ENCODE measurements at places on chromosomes 4 and X. TPM values are rescaled to one million over a fixed set of nuclear protein-coding genes. Genes with fewer than 3 reads are reported as not detected.

Gene NHSL2
- total RNA-seq, result 1.7 TPM

Gene CYLC1
- total RNA-seq, result not detected

Gene KIT
- total RNA-seq, result 0.21 TPM

GRCh38 chr4:138367942-138368341 lies 125.8 kb upstream of the SLC7A11 start:
- DNase-seq, result no peak

DNA sequence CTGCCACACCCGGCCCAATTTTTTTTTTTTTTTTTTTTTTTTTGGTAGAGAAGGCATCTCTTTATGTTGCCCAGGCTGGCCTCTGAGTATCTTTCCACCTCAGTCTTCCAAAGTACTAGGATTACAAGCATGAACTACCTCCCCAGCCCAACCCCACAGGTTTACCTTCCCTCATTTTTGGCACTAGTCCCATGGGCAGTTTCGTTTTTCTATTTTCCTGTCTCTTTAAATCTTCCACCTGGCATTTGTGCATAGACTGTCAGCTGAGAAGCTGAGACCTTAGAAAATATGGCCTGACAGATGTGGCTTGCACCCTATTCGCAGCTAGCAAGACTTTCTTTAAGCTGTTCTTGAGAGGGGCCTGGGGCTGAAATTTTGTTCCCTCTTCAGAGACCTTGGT lies 27.9 kb downstream of the TNIP2 start:
- DNase-seq, result no peak

DNA sequence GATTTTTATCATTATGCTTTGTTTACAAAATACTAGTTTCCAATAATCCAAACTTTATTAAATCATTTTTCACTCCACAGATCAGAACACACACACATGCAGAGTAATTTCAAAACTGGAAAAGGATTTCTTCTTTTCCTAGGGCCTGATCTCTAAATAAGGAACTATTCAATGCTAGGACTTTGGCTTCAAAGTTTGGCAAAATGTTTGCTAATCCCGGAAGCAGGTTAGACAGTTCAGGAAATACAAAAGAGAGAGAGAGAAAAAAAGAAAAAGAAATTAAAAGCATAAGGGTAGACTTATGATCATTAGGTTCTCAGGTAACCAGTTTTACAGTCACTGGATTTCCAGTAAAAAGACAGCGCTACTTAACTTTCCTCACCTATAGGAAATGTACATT lies 211.0 kb downstream of the DCLK2 start:
- DNase-seq, result no peak

DNA sequence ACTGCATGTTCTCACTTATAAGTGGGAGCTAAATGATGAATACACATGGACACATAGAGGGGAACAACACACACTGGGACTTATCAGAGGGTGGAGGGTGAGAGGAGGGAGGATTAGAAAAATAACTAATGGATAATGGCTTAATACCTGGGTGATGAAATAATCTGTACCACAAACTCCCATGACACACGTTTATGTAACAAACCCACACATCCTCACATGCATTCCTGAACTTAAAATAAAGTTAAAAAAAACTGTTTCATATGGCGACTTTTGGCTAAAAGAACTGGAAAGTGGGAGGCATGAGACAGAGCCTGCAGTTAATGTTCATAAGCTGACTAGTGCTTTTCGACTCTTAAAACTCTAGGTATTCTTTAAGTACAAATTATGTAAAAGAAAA lies 98.9 kb upstream of the NPFFR2 start:
- DNase-seq, result peak; percentile 15

- no peak for DNase-seq
Measured at GRCh38 chr4:174928575-174929253, 10.6 kb downstream of the ADAM29 start.

DNA sequence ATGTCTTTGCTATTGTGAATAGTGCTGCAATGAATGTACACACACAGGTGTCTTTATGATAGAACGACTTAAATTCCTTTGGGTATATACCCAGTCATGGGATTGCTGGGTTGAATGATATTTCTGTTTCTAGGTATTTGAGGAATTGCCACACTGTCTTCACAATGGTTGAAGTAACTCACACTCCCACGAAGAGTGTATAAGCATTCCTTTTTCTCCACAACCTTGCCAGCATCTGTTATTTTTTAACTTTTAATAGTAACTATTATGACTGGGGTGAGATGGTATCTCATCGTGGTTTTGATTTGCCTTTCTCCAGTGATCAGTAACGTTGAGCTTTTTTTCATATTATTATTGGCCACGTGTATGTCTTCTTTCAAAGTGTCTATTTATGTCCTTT lies 17.6 kb upstream of the DCUN1D4 start:
- DNase-seq, result no peak

Gene ANK2
- 11.6 TPM for total RNA-seq

Gene IL21
- total RNA-seq, result not detected

- DNase-seq, result no peak
Measured at GRCh38 chr4:111037591-111038360, 414.9 kb upstream of the PITX2 start.

Gene MOB1B
- 4.4 TPM for total RNA-seq

Gene ABCD1
- total RNA-seq, result 1.5 TPM

GRCh38 chr4:115343171-115343570 lies 229.8 kb upstream of the NDST4 start:
- DNase-seq, result no peak

- DNase-seq, result peak; percentile 76
Measured at GRCh38 chrX:109347632-109348031, 134.3 kb downstream of the GUCY2F start.

- DNase-seq, result no peak
Measured at GRCh38 chrX:459611-460010, 72.9 kb upstream of the PPP2R3B start.

GRCh38 chr4:12679217-12679616 lies 804.9 kb downstream of the RAB28 start:
- no peak for DNase-seq

- no peak for DNase-seq
Measured at GRCh38 chr4:6894528-6895498, 14.8 kb upstream of the TBC1D14 start.

- peak; percentile 15 for DNase-seq
Measured at GRCh38 chr4:75800972-75801371, 76.6 kb downstream of the USO1 start.

DNA sequence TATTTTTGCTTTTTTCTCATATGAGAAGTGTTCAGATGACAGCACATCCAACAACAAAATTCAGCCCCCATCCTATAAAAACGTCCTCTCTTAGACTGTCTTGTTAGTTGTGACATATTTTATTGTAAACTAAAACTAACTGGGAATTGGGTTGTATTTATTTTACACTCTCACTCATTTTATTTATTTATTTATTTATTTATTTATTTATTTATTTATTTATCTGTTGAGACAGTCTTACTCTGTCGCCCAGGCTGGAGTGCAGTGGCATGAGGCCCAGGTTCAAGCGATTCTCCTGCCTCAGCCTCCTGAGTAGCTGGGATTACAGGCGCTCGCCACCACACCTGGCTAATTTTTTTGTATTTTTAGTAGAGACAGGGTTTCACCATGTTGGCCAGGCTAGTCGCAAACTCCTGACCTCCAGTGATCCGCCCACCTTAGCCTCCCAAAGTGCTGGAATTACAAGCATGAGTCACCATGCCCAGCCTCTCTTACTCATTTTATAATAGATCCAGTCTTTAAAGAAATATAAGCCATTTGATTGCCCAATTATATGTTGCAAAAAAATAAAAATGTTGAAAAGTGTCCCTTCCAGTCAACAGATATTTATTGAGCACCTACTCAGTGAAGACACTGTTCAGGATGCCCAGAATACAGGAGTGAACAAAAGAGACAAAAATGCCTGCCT lies 44.6 kb downstream of the PALLD start:
- DNase-seq, result peak; percentile 82

DNA sequence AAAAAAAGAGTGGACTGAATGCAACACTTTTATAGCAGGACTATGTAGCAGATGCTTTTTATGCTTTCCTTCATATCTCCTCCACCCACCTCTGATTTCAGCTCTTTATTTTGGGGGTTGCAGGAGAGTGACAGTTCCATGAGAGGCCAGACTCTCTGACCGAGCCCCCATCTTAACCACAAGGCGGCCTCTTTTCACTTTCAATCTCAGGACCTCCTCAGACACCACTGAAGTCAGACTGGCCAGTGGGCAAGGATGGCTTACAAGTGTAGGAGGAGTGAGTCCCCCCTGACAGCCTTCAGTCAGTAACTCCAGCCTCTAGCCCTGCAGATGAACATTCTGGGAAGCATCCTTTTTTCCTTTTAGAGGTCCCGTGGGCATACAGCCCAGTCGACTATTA lies 140.8 kb downstream of the FRAS1 start:
- DNase-seq, result peak; percentile 5

Gene SSX2
- total RNA-seq, result not detected

Gene S100P
- total RNA-seq, result not detected

DNA sequence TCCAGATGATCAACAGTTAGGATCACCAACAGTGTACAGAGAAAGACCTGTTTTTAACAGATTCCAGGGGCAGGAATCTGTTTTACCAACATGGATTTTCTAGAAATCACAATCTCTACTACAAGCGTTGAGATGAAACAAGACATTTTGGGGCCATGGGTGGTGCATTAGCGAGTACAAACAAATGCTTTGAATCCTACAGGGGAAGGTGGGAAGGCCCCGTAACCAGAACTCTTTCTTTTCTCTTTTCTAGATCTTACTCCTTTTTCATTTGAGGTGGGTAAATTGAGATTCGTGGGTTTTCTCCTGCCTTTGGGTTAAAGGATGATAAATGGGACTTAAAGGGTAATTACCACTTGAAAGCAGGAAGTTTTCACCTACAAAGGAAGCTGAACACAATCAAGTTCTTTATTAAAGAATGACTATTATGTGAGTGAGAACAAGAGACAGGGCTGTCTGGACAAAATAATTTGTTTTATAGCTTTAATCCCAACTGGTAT lies 189.9 kb upstream of the ANXA3 start:
- no peak for DNase-seq

Gene ADH1A
- total RNA-seq, result not detected

DNA sequence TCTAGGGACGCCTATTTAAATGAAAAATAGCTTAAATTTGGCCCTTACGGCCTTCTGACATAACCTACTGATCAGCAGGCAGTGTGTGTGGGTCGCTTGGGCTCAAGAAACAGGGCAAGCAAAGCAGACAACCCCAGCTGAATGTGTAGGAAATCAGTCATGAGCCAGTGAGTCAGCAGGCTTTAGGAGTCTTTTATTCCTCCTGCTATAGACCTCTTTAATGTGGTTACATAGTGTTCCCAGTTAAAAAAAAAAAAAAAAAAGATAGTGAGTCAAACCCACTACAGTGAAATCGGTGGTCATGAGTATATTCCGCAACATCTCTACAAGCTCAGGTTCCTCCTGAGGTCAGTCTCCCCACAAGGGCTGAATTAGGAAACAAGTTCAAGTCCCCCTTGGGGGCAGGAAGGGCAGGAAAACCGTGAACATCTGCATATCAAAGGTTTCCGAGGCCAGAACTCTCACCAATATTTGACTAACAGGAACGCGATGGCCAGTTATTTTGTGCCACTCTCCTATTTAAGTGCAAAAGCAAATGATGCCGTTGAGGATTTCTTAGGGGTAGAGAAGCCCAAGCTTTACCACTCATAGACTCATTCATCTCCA lies 32.7 kb downstream of the ACSL1 start:
- peak; percentile 99 for DNase-seq

- DNase-seq, result no peak
Measured at GRCh38 chr4:158826057-158826456, 57.2 kb downstream of the FNIP2 start.

- DNase-seq, result no peak
Measured at GRCh38 chr4:181559637-181560036, 683.6 kb upstream of the TENM3 start.

GRCh38 chr4:76564123-76564915 lies 129.3 kb downstream of the SHROOM3 start:
- DNase-seq, result no peak

GRCh38 chr4:25174674-25175073 lies 14.4 kb upstream of the SEPSECS start:
- DNase-seq, result peak; percentile 31

Gene TBC1D25
- 7.1 TPM for total RNA-seq

- no peak for DNase-seq
Measured at GRCh38 chr4:2259541-2260343, 2.2 kb downstream of the MXD4 start.

DNA sequence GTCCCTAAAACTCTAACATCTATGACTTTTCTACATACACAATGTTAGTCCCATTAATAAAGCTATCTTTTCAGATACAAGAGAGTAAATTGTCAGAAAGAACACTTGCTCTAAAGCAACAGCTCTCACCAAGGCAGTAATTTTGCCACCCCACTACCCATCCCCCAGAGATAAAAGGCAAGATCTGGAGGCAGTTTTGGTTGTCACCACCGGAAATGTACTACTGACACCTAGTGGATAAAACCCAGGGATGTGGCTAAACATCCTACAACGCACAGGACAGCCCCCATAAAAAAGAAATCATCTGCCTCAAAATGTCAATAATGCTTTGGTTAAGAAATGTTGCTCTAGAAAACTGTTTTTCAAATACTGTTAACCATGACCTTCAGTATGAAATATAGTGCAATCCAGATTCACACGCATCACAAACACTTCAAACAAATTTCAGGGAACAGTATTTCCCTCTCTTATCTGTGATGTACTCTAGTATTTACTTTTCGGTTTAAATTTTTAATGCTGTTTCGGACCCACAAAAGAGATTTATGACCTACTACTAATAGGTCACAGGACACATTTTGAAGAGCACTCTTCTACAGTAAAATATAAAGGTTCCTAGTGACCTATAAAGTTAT lies 5.1 kb downstream of the FBXL5 start:
- DNase-seq, result peak; percentile 61

DNA sequence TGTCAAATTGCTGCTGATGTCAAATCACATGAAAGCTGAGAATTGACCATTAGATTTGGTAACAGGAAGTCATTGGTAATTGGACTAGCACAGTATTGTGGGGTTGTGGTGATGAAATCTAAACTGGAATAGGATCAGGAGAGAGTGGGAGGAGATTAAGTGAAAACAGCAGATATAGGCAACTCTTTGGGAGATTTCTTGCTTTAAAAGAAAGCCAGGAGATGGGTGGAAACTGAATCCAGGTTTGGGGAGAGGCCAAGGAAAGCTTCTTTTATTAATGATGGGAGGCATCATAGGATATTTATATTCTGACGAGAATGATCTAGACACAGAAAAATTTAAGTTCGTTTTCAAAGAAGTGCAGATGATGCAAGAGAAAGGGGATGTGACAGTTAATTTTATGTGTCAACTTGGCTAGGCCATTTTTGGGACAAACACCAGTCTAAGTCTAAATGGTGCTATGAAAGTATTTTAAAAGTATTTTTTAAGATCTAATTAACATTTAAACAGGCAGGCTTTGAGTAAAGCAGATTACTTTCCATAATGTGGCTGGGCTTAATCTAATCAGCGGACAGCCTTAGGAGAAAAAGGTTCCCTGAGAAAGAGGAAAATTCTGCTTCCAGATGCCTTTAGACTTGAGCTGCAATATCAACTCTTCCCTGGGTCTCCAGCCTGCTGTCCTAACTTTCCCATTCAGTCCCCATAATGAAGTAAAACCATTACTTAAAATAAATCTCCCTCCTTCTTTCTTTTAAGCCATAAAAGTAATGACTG lies 24.7 kb downstream of the SEC24D start:
- DNase-seq, result no peak
